Activated naive CD4-positive, alpha-beta T cell treated with anti-CD3 and anti-CD28 coated beads, Interleukin-2, amount 50 U/mL, for 16 hours (primary cell): ENCODE measurements at places on chromosomes 3 and 15.

GRCh38 chr3:165442061-165442460 lies 245.9 kb upstream of the SLITRK3 start:
- DNase-seq: no peak

DNA sequence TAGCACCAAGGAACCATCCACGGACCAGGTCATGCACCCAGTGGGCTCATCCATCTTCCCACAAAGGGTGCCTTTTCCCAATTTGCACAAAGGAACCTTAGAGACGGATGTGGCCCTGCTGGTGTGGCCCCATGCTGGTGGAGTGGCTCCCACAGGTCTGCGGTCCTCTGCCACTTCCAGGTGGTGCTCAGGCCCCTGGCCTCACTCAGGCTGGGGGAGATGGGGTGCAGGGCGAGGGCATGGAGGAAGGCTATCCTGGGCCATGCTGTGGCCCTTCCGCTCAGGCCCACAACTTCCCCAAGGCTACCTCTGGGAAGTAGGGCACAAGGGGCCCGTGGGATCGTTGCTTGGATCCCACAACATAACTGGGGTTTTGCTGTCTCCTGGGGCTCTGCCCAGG lies 5.2 kb upstream of the SYNM start:
- DNase-seq: no peak

DNA sequence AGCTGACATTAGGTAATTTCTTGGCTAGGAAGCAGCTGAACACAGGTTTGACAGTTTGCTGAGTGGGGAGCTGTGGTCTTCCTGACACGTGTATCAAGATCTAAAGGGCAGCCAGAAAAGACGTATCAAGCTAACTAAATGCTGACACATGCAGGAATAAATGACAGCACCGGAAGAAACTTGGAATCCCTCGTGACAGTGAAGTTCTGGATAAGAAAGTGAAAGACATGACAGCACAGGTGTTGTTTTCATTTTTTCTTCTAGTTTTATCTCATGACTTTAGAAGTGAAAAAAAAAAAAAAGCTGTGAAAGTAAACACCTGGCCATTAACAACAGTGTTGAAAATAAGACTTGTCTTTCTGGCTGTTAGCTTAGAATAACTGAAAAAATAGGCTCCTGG lies 48.7 kb downstream of the FGF7 start:
- no peak for DNase-seq

DNA sequence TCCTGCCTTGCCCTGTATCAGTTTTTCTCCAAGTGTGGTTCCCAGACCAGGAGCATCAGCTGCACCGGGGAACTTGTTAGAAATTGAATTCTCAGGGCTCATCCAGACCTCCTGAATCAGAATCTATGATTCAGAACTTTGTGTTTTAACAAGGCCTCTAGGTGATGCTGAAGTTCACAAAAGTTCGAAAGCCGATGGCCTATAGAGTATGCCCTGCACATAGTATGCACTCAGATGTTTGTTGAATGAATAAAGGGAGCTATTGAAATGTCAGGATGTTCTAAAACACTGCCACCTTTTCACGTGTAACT lies 664 bp upstream of the LARP6 start:
- no peak for DNase-seq
